ENCODE measurements at places on chromosomes 1 and 21.

DNA sequence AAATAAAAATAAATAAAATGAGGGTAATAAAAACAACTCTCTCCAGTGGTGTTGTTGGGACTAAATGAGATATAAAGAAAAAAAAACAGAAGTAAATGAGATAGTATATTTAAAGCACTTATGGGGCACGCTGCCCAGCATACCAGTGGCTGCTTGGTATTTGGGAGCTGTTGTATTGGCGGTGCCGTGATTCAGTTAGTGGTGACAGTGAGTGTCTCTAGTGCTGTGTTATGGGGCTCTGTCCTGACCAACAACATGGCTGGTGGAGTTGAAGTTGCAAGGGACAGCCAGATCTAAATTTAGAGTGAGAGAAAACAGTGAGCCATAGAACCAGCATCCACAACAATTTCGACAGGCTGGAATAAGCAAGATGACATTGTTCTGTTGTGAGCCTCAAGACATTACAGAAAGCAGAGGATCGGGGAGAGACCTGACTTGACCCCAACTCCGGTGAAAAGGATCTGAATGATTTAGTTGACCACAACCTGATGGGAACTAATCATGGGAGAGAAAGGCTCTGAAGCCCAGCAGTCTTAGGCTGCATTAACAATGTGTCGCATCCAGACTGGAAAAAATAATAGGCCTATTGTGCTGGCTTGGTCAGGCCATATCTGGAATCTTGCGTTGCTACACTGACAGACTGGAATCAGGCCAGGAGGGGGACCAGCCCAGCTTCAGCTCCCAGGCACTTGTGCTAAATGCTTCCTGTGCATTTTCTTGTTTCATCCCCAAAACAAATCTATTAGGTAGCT, 2.4 kb upstream of the MFSD2A start:
- peak; percentile 35 for DNase-seq

DNA sequence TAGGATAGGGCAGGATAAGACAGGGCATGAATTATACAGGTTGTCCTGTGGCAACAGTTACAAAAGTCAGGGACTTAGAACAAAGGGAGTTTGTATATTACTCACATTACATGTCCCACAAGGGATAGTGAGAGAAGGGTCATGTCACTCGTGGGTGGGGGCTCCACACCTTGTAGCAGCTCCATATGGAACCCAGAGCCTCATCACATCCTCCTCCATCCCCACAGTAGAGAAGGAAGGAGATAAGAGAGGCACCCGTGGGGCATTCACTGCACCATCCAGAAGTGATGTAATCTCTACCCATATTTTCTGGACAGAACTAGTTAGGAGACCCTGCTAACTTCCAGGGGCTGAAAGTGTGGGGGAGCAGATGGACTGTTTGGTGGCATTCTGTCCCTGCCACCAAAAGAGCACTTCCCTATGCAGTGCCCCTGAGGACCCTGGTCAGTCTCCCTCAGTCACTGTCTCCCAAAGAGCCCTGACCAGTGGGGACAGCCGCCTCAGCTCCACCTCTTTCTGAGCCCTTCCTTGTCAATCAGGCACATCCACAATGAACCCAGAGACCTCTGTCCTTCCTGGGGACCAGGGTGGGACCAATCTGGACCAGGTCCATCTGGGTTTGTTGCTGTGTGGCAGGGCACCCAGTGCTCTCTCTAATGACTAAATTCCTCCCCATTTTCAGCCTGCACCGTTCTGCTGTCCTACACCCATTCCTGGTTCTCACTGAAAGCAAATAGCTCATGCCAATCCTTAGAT, 154.8 kb upstream of the ETV3 start:
- DNase-seq = no peak

DNA sequence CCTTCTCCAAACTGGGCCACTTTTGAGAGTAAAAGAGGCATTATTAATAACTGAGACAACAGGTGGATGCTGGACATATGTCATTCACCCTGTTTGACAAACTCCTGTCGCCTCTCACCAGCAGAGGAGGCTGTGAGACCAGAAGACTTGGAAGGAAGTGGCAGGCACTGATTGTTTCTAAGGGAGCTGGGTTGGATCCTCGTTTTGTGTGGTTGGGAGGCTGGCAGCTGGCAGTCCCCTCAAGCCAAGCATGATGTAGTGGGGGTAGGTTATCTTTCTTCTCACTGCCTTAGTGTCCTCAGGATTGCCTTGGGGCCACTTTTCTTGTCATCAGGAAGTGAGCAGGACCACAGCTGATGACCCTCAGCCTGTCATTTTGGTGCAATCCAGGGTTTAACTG, 86.5 kb upstream of the KCNJ15 start:
- peak; percentile 40 for DNase-seq

DNA sequence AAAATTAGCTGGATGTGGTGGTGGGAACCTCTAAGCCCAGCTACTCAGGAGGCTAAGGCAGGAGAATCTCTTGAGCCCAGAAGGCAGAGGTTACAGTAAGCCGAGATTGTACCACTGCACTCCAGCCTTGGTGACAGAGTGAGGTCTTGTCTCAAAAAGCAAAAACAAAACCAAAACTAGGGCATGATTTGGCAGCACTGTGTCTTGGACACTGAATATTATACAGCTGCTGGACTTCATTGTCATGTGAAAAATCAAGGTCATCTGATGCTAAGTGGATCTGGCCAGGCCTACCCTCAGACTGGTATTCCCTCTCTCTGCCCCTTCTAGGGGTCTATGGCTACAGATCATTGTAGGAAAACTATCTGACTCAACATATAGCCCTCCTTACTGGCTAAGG, 55.2 kb upstream of the MRPS6 start:
- no peak for DNase-seq

GRCh38 chr1:50279622-50280330, 143.5 kb downstream of the DMRTA2 start:
- DNase-seq = peak; percentile 21

DNA sequence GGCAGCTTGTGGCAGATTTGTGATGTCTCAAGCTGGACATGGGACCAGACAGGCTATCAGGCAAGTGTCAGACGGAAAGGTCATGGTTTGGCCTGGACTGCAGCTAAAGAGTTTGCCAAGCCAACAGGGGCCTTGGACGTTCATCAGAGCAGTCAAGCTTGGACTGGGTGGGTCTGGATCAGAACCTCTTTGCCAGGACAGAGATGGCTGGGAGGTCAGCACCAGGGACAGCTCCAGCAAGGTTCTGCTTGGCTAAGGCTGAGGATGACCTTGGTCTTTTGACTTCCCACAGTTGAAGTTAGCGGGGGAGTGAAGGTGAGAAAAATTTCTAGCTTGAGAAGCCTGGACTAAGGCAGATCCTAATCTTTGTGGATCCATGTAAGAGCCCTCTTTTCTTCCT, 68.1 kb downstream of the GRIK3 start:
- peak; percentile 32 for DNase-seq

- no peak for DNase-seq
Measured at GRCh38 chr1:238961790-238962189, 424.6 kb upstream of the CHRM3 start.

- no peak for DNase-seq
Measured at GRCh38 chr1:178362747-178363146, 134.0 kb downstream of the CLEC20A start.

DNA sequence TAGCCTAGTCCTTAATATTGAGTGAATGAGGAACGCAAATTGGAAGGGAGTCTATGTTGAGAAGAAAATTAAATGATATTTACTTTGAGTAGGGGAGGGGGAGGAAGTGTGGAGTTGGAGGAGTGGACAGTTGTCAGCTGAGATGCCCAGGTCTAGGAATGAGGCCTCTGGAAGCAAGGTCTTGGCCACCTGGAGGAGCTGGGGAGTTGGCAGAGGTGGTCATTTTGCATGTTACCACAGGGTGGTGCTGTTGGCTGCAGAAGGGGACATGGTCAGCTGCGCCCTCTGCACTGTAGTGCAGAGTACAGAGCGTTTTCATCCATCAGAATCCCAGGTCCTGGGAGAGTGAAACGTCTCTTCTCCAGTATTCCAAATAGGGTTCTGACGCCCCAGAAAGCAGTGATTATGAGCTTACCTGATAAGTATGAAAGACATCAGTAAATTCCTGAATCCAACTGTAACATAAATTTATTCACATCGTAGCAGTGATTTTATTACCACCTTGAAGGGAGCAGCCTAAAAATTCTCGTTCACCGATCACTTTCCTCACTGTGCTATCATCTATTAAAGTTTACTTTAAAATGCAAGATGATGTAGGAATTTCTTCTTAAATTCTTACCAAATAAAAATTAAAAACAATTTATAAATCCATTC, 13.8 kb downstream of the PARK7 start:
- DNase-seq = peak; percentile 89

- DNase-seq = no peak
Measured at GRCh38 chr1:47757226-47757975, 239.8 kb downstream of the TRABD2B start.

- DNase-seq = no peak
Measured at GRCh38 chr1:21664806-21665588, 4.2 kb downstream of the RAP1GAP start.

DNA sequence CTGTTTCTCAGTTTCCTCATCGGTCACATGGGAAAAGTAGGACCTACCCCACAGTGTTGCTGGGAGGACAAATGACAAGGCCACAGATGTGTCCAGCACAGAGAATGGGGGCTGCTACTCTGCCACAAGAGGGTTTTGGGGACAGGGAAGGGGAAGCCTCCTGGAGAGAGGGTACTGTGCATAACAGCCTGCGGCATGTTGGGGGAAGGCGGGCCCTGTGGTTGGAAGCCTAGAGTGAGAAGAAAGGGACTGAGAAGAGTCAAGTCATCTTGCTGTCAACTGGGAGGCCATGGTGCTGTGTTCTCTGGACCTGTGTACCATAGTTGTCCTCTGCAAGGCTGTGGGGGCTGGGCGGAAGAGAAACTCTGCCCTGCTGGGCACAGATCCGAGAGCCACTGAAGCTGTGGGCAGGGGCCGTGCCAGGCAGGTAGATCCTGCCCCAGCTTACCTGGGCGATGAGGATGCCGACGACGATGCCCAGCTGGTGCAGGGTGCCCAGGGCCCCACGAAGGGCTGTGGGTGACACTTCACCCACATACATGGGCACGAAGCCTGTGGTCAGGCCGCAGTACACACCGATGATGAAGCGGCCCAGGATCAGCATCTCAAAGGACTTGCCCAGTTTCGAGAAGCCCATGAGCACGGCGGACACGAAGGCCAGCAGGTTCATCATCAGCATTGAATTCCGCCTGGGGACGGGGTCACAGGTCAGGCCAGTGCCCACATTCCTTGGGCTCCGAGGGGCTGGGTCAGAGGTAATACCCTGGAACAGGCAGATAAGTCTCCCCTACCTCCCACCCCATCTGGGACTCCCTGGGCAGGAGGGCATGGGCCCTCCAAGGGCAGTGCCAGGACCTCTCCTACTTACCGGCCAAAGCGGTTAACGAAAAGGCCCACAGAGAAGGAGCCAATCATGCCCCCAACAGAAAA, 28.2 kb downstream of the SLC2A1 start:
- no peak for DNase-seq

Data from AG20443 (cell line).